ENCODE measurements at places on chromosomes 11 and 22. TPM values are rescaled to one million over a fixed set of nuclear protein-coding genes. Genes with fewer than 3 reads are reported as not detected.

The ARHGAP20 gene
- 10.5 TPM for total RNA-seq

The GPR137 gene
- 14.9 TPM for total RNA-seq

The MIAT gene
- total RNA-seq: 1.3 TPM

The ELP4 gene
- total RNA-seq: 36.5 TPM

The ESAM gene
- total RNA-seq: 282 TPM

The SYT9 gene
- total RNA-seq: 1.3 TPM

The POU2F3 gene
- 2.3 TPM for total RNA-seq

The SLCO2B1 gene
- total RNA-seq: 244 TPM

The SGSM1 gene
- total RNA-seq: 5.8 TPM

The OR10D3 gene
- not detected for total RNA-seq

DNA sequence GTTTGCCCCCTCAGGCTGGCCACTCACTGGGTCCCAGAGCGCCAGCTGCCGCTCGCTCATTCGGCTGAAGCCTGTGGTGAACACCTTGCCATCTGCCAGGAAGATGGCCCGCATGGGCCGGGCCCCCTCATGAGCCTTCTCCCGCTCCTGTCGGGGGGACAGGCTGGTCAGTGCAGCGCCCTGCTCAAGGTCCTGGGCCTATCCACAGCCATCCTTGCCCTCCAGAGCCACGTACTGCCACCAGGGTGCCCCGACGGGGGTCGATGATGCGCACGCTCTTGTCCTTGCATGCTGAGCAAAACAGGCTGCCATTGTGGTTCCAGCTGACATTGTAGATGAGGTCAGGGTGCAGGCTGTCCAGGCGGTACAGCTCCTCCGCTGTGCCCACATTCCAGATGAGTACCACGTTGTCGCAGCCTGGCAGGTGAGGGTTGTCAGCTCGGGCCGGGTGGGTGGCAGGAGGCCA, 2.1 kb downstream of the CORO1B start:
- no peak for DNase-seq

DNA sequence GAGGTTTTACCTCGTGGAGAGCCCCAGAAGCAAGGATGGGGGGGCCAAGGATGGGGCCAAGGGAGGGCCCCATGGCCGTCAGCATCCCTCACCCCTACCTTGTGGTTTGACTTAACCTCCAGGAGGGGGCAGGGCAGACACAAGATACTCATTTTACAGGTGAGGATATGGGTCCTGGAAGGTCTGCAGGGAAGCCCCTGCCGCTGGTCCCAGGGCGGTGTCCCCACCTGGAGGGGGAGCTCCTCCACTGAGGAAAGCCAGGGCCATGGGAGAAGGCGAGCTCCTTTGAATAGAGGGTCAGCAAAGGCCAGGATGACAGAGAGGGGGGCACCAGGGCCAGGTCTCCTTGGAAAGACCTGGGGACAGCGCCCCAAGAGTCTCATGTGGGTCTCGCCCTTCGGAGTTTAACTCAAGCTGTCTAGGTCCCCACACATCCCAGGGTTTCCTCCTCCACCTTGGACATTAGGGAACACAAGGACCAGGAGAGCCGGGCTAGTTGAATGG, 5.9 kb upstream of the ADORA2A start:
- no peak for DNase-seq

DNA sequence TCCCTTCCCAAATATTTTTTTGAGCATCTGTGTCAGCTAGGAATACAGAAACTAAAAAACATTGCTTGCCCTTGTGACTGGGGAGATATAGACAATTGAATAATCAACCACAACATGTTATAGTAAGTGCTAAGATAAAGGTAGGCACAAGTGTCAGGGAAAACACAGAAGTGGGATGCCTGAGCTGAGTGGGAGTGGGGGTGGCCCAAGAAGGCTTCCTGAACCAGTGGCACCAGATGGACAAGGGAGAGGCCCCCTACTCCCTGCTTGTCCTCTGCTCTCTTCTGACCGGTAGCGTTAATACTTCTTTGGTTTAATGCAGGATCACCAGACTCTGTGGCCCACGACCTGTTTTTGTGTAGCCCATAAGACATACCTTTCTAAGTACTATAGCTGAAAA, 48.8 kb downstream of the PACS1 start:
- no peak for DNase-seq

DNA sequence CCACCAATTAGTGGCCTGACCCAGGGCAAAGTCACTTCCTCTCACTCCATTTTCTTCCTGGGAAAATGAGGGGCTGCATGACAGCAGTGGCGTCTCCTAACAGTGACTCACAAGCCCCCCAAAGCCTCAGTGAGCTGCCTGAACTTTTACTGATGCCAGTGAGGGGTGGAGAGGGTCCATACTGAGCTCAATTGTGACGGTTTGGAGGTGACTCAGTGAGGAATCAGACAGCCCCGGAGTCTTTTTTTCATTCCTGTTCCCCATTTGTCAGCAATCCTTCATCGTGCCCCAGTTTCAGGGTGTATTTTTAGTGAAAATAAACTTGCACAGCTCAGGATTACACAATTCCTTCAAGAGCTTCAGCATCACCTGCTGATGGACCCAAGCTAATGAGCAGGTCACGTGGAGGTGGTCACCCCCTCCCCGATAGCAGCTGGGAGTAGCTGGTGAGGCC, 30.1 kb upstream of the RASD2 start:
- DNase-seq: no peak

GRCh38 chr22:22978637-22979036, 91.0 kb downstream of the IGLL5 start:
- DNase-seq: no peak

DNA sequence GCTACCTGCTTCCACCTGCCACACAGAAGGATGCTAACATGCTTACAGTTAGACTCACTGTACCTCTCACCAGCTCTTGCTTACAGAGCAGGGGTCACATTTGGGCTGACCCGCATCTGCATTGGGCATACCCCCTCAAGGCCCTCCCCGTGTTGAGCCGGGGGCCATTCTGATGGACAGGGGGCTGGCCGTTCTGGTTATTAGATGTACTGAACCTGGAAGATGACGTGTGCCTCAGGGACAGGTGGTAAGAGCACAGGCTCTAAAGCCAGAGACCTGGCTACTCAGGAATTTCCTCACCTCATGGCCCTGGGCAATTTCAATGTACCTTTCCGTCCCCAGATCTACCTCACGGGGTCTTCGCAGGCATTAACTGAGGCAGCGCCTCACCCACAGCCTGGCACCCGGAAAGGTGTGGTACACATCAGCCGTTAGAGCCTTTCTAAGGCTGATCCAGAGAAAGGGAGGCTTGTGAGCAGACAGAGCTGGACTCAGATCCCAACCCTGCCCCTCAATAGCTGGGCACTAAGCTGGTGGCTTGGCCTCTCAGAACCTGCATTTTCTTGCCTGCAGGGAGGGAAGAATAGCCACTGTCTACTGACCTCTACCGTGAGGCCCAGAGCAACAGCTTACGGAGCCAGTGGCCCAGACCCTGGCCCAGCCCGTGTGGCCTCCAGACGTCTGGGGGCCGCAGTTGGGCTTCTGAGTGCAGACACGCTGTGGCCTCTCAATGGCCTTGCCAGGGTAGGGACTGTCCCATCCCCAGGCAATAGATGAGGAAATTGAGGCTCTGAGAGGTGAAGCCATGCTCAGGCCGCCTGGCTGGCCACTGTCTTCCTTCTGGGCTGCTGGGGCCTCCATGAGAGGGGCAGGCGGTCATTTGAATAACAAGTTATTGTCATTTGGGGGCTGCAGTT, 100.6 kb downstream of the MORC2 start:
- no peak for DNase-seq

DNA sequence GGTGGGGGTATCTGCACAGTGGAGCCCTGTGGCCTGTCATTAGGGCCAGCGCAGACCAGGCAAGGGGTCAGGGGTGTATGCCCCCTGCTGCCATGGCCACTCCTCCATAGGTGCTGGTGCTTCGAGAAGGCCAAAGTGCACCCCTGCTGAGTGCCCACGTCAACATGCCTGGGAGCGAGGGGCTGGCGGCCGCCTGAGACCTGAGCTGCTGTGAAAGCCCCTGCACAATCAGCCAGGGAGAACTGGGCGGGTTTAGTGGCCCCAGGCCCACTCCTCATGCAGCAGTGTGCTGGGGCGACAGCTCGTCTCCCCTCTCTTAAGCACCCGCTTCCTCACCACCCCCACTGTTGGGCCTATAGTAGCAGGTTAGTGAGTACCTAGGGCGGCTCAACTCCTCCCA, 14.0 kb downstream of the ZDHHC24 start:
- DNase-seq: no peak

- DNase-seq: no peak
These were observed 224.0 kb upstream of the ISX start for GRCh38 chr22:34841911-34842310.

- DNase-seq: peak; percentile 78
These were observed 19.0 kb upstream of the E2F8 start for GRCh38 chr11:19259487-19260345.

GRCh38 chr22:38082986-38083710, 836 bp downstream of the SLC16A8 start:
- DNase-seq: no peak

GRCh38 chr22:24753914-24754313, 20.6 kb downstream of the PIWIL3 start:
- no peak for DNase-seq

GRCh38 chr11:12245091-12245490, 132.3 kb upstream of the PARVA start:
- no peak for DNase-seq

- no peak for DNase-seq
These were observed 733.4 kb downstream of the JRKL start for GRCh38 chr11:97123237-97123636.

DNA sequence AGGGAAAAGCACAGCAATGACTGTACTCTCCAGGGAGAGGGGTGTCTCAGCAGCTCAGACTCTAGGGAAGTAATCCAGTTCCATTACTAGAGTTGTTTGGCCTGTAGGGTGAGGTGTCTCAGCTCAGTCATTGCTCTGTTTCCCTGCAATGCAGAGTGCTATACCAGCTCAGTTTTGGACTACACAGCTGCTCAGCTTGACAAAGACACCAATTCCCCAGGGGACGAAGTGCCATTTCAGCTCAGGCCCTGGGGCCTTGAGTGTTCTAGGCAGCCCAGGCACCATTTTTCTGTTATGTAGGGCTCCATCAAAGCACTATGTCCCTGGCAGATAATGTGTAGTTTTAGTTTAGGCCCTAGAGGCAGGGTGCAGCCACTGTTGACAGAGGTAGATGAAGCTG, 18.2 kb downstream of the CALCB start:
- no peak for DNase-seq

Measured in thyroid gland (tissue), 4 donors.